Keratinocyte (primary cell): ENCODE measurements at places on chromosomes 16 and 17. TPM values are rescaled to one million over a fixed set of nuclear protein-coding genes. Genes with fewer than 3 reads are reported as not detected.
A peak's percentile ranks its signal among the peaks of the same experiment; 100 is the strongest.

GRCh38 chr17:78923660-78924453 is 1.3 kb downstream of the TIMP2 start:
- H3K36me3 ChIP-seq = no peaks in the 10 kb centered on the region
- H3K4me3 ChIP-seq = peak overlapping the region; percentile 55
- H3K27me3 ChIP-seq = peaks cover 25% of the 10 kb centered on the region
- no peak overlapping the region for H3K27ac ChIP-seq
- DNase-seq = no peak

GRCh38 chr16:23642246-23642774 is 1.0 kb downstream of the DCTN5 start:
- H3K4me3 ChIP-seq = peak overlapping the region; percentile 99
- H3K27ac ChIP-seq = peak overlapping the region; percentile 27
- H3K27me3 ChIP-seq = no peaks in the 10 kb centered on the region
- DNase-seq = no peak
- H3K36me3 ChIP-seq = peaks cover 8% of the 10 kb centered on the region
- peaks cover 13% of the 10 kb centered on the region for H3K4me1 ChIP-seq

DNA sequence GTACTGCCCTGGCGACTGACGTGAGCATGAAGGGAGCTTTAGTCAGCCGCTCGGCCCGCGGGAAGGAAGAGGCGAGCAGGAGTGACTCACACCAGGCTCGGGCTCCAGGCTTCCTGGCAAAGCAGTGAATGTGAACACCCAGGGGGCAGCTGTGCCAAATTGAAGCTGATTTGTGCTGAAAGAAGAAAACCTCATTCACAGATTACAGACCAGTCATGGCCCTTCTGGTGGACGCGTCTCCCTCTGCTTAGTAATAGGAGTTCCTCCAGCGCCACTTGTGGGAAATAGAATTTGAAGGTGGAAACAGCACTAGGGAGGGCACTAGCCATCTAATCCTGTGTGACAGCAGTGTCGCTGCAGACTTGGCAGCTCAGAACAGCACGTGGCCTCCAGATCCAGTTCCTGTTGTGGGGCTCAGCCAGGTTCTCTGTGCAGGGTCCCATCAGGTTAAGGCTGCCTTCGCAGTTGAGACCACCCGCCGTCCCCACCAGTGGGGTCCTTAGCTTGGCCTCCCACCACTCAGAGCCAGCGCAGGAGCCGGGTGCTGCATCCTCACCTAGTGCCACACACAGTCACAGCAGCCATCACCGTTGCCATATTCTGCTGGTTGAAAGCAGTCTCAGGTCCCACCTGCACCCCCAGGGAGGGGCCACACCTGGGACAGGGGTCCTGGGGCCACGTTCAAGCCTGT is 164.5 kb upstream of the CHMP6 start:
- H3K4me1 ChIP-seq = peaks cover 23% of the 10 kb centered on the region
- H3K27me3 ChIP-seq = no peaks in the 10 kb centered on the region
- DNase-seq = peak; percentile 70
- H3K4me3 ChIP-seq = no peak overlapping the region

GRCh38 chr17:64706224-64707049 is 44.3 kb upstream of the SMURF2 start:
- peak overlapping the region; percentile 94 for H3K27ac ChIP-seq
- peak; percentile 69 for DNase-seq
- H3K36me3 ChIP-seq = no peaks in the 10 kb centered on the region
- H3K4me1 ChIP-seq = peaks cover 51% of the 10 kb centered on the region
- peak overlapping the region; percentile 65 for H3K4me3 ChIP-seq
- no peaks in the 10 kb centered on the region for H3K27me3 ChIP-seq

PIGQ gene
- polyA plus RNA-seq = 11.2 to 23.3 TPM (median 16.7 TPM) in 3 replicates

DNA sequence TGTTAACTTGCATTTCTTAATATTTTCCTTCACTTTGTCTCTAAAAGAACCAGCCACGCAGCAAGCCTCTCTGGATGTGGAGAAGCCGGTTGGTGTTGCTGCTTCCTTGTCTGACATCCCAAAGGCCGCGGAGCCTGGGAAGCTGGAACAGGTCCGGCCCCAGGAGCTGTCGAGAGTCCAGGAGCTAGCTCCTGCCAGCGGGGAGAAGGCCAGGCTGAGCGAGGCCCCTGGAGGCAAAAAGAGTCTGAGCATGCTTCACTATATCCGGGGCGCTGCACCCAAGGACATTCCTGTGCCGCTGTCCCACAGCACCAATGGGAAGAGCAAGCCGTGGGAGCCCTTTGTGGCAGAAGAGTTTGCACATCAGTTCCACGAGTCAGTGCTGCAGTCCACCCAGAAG is 22.8 kb downstream of the GINS2 start:
- H3K4me3 ChIP-seq = no peak overlapping the region
- H3K36me3 ChIP-seq = peaks cover 25% of the 10 kb centered on the region
- H3K27me3 ChIP-seq = no peaks in the 10 kb centered on the region
- H3K27ac ChIP-seq = no peak overlapping the region
- no peaks in the 10 kb centered on the region for H3K4me1 ChIP-seq

KRTAP9-8 gene
- not detected in 3 replicates for polyA plus RNA-seq

C17orf100 gene
- 0.49 to 0.72 TPM (median 0.53 TPM) in 3 replicates for polyA plus RNA-seq

- H3K4me3 ChIP-seq = no peak overlapping the region
- H3K36me3 ChIP-seq = peaks cover 5% of the 10 kb centered on the region
- H3K27ac ChIP-seq = no peak overlapping the region
- no peak for DNase-seq
- peaks cover 8% of the 10 kb centered on the region for H3K4me1 ChIP-seq
- no peaks in the 10 kb centered on the region for H3K27me3 ChIP-seq
Measured at GRCh38 chr16:28923231-28923587, 1.8 kb downstream of the RABEP2 start.

SDK2 gene
- 1.8 to 4.5 TPM (median 2.8 TPM) in 3 replicates for polyA plus RNA-seq

GRCh38 chr17:27338536-27338985 is 44.6 kb downstream of the WSB1 start:
- no peak overlapping the region for H3K4me3 ChIP-seq
- peaks cover 11% of the 10 kb centered on the region for H3K4me1 ChIP-seq
- H3K27me3 ChIP-seq = no peaks in the 10 kb centered on the region

BCL6B gene
- not detected in 3 replicates for polyA plus RNA-seq

DNA sequence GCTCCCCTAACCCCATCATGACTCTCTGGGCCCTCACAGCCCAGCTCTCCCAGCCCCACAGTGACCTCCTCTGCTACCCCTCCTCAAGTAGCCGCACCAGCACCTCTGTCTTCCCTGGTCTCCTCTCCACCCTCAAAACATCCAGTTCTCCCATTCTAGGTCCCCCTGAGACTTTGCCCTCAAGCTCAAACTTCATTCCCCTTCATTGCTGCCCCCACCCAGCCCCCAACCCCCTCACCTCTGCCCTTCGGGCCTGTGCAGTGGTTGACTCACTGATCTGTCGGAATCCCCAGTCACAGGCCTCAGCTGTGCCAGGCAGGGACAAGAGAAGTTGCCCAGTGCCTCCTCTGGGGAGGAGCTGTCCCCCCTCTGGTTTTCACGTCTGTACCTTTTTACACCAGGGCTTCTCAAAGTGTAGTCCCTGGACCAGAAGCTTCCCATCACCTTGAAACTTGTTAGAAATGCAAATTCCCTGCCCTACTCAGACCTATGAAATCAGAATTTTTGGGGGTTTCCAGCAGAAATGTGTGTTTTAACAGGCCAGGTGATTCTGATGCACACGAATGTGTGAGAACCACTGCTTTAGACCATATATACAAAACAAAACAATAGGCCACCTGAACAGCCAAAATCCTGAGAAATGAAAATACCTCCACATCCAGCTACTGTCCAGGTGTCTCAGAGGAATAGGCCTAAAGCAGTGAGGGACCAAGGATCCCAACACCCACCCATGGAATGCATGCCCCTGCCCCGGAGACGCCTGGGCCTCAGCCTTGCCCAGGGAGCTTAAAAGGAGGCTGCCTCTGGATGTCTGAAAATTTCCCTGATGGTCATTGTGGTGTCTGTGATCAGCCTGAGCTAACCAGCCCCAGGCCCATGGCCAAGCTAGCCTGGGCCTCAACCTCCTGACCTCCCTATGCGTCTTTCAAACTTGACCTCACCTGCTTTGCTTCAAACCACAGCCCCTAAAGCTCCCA is 853 bp upstream of the DOK4 start:
- no peak for DNase-seq
- peaks cover 21% of the 10 kb centered on the region for H3K4me1 ChIP-seq
- H3K36me3 ChIP-seq = no peaks in the 10 kb centered on the region
- H3K27ac ChIP-seq = no peak overlapping the region

GRCh38 chr16:90077757-90078578 is 837 bp upstream of the PRDM7 start:
- peak overlapping the region; percentile 61 for H3K27ac ChIP-seq
- H3K27me3 ChIP-seq = no peaks in the 10 kb centered on the region
- no peaks in the 10 kb centered on the region for H3K36me3 ChIP-seq
- DNase-seq = no peak

DNA sequence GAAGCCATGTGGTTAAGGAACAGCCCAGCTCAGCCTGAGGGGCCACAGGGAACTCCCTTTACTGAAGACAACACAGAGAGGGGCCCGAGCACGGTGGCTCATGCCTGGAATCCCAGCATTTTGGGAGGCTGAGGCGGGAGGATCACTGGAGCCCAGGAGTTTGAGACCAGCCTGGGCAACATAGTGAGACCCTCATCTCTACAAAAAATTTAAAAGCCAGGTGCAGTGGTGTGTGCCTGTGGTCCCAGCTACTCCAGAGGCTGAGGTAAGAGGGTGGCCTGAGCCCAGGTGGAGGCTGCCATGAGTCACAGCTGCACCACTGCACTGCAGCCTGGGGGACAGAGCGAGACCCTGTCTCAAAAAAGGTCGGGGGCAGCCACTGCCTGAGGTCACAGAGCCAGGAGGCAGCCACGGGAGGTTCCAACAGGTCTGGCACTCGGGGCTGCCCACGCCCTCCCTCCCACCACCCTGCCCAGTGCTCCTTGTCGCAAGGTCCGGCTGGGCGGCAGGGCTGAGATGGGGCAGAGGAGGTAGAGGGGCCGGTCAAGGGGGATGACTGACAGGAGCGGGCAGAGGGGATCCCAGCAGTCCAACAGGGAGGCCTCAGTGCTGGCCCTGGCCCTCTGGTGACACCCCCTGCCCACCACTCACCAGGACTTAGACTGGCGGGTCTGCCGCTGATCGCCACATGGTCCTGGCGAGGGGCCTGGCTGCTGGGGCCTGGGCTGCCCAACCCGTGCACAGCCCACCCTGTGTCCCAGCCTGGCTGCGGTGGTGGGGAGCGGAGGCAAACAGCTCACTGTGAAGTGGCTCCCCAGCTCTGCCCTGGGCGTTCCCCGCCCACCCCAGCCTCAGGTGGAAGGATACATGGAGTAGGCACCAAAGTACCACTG is 3.4 kb downstream of the CYBA start:
- no peak overlapping the region for H3K4me3 ChIP-seq
- DNase-seq = no peak
- H3K27me3 ChIP-seq = peaks cover 6% of the 10 kb centered on the region
- no peak overlapping the region for H3K27ac ChIP-seq
- peaks cover 5% of the 10 kb centered on the region for H3K36me3 ChIP-seq

DNA sequence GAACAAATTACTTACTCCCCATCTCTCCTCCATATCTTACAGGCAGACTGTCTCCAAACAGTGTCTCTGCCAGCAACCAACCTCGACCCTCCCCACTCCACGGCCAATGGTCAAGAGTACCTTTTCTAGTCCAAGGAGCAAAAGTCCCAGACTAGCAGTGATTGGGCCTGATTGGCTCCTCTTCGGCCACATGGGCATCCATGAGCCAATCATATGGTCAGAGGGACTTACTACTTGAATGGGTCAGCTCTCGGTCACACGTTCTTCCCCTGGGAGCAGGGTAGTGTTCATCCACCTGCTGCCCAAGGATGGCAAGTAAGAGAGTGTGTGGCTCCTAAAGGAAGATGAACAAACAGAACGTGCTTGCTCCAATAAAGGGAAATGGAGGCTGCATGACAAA is 84.6 kb downstream of the C16orf78 start:
- H3K4me3 ChIP-seq = no peak overlapping the region
- no peaks in the 10 kb centered on the region for H3K4me1 ChIP-seq
- H3K27ac ChIP-seq = no peak overlapping the region
- H3K36me3 ChIP-seq = no peaks in the 10 kb centered on the region
- no peaks in the 10 kb centered on the region for H3K27me3 ChIP-seq

- H3K4me3 ChIP-seq = peak overlapping the region; percentile 82
- peaks cover 29% of the 10 kb centered on the region for H3K36me3 ChIP-seq
- peaks cover 9% of the 10 kb centered on the region for H3K4me1 ChIP-seq
- peak overlapping the region; percentile 58 for H3K27ac ChIP-seq
- no peak for DNase-seq
Measured at GRCh38 chr17:4986403-4986802, 1.1 kb downstream of the CAMTA2 start.

DNA sequence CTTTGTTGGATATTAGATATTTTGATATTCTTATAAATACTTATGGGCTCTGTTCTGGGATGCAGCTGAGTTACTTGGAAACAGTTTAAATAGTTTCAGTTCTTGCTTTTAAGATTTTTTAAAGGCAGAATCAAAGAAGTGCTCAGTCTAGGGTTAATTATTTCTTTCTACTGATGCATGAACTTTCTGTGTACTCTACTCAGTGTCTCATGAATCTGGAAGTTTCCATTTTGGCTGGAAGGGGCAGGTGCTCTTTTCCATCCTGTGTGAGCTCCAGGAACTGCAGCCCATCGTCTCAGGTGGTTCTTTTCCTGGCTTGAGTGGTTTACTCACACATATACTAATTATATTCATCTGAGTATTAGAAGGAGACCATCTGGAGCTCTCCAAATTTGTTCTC is 61.1 kb upstream of the CPHXL start:
- no peak for DNase-seq
- H3K27ac ChIP-seq = no peak overlapping the region
- H3K4me1 ChIP-seq = no peaks in the 10 kb centered on the region
- H3K36me3 ChIP-seq = no peaks in the 10 kb centered on the region
- no peak overlapping the region for H3K4me3 ChIP-seq

ANKFN1 gene
- polyA plus RNA-seq = 0.06 to 0.12 TPM (median 0.08 TPM) in 3 replicates

HOXB7 gene
- 0.68 to 1.2 TPM (median 1.0 TPM) in 3 replicates for polyA plus RNA-seq

DNA sequence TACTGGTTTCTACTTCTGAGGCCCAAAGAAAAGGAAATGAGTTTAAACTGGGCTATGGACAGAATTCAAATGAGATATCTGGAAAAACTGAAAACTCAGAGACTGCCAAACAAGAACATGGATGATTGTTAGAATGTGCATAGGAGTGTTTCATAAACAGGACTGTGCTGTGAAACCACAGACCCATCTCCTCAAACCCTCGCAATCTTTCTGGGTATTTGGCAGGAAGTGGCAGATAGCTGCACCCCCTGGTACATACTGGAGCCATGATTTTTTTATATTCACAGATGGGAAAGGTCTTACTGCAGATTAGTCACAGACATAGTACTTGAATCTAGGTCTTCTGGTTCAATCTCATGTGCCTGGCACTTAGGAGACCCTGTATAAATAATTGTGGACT is 145.0 kb downstream of the CCDC182 start:
- H3K27me3 ChIP-seq = no peaks in the 10 kb centered on the region
- no peaks in the 10 kb centered on the region for H3K36me3 ChIP-seq
- H3K4me3 ChIP-seq = no peak overlapping the region
- DNase-seq = no peak
- no peak overlapping the region for H3K27ac ChIP-seq

PGS1 gene
- 18.4 to 21.1 TPM (median 19.6 TPM) in 3 replicates for polyA plus RNA-seq

PNMT gene
- not detected in 3 replicates for polyA plus RNA-seq

DNA sequence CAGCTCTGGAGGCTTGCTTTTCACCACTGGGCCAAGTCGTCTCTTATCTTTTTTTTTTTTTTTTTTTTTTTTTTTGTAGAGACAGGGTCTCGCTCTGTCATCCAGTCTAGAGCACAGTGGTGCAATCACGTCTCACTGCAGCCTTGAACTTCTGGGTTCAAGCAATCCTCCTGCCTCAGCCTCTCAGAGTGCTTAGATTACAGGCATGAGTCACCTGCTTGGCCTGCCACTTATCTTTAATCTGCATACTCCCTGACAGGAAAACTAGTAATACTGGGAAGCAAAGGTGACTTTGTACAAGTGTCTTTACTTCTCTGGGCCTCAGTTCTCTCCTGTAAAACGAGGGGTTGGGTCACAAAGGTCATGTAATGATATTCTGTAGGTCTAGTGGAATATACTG is 15.0 kb downstream of the NTN1 start:
- H3K4me3 ChIP-seq = no peak overlapping the region
- no peaks in the 10 kb centered on the region for H3K27me3 ChIP-seq
- H3K36me3 ChIP-seq = no peaks in the 10 kb centered on the region
- DNase-seq = no peak
- H3K27ac ChIP-seq = no peak overlapping the region
